Tongue (tissue), 3 donors: ENCODE measurements at places on chromosomes 1 and 21. TPM values are rescaled to one million over a fixed set of nuclear protein-coding genes. Genes with fewer than 3 reads are reported as not detected.

DNA sequence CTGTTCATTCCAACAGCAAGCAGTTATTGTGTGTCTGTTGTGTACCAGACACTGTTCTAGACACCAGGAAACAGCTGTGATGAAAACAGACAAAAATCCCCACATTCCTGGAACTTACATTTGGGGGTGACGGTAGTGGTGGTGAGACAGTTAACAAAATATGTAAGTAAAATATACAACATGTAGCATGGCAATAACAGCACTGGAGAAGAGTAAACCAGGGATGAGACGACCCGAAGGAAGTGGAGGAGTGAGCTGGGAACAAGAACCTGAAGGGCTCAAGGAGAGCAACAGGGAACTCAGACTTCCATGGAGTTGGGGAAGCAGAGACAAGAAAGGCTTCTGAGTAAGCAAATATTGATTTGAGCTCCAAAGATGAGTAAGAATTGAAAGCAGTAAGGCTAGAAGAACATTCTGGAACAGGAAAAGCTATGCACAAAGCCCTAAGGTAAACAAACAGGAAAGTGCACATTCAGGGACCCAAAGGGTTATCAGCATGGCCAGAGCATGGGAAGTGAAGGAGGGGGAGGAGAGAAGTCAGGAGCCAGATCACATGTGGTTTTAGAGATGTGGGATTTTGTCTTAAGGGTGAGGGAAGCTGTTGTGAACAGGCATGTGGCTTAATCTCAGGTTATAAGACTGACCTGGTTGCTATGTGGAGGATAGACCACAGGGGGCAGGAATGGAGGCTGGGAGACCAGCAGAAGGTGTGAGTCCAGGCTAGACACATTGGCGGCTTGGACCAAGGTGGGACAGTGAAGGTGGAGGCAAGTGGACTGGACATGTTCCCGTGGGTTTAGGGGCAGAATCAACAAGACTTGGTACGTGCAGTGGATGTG lies 7.3 kb downstream of the CSF1 start:
- no peak for DNase-seq

The SPATA1 gene
- total RNA-seq, result 1.1 TPM

The LEMD1 gene
- total RNA-seq, result not detected

- DNase-seq, result no peak
Observed at GRCh38 chr1:185636848-185637247, 97.3 kb upstream of the HMCN1 start.

The ESRRG gene
- total RNA-seq, result 43.2 TPM

The LCE3B gene
- not detected for total RNA-seq

DNA sequence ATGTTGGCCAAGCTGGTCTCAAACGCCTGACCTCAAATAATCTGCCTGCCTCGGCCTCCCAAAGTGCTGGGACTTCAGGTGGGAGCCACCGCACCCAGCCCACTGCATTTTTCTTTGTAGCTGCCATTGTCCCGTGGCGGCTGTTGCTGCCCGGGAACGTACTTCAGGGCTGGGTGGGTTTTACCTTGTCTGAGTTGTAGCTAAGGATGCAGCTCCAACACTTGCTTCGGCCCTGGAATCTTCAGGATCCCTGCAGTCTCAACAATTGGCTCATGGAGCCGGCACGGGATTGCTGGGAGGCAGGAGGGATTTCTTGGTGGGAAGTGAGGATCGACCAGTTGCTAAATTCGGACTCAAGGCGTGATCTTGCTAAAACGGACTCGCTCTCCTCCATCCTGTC lies 10.7 kb downstream of the TNFRSF8 start:
- no peak for DNase-seq

DNA sequence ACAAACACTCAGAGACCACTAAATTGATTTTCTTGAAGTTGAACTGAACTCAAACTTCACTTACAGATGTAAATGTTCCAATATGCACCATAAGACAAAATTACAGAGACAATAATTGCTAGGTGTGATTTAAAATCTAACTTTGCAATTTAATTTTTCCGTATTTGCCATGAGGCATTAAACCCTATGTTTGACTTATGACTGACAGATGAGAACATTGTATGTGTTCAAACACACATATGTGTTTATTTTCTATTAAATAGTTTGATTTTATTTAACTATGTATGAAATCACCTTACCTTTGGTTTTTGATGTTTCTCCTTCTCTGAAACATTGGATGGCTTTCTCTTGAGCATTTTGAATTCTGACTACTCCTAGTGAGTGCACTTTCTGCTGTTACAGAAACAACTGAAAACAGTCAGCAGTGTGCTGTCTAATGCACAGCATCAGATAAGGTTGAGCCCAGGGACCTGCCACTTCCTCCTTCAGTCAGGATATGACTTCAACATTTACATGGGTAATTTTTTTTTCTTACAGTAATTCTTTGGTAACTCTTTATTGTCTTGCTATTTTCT lies at the start of gene SAMSN1:
Gene SAMSN1 (minus strand): TSS at position 410 of the 575 bp plus-strand sequence. CDS start 54 bp downstream, at position 356.
- DNase-seq, result peak; percentile 4

GRCh38 chr1:181383695-181384094 lies 99.6 kb upstream of the CACNA1E start:
- DNase-seq, result no peak

- DNase-seq, result no peak
Observed at GRCh38 chr21:17859661-17860060, 40.5 kb upstream of the C21orf91 start.
